ENCODE measurements at places on chromosomes 2 and 18. TPM values are rescaled to one million over a fixed set of nuclear protein-coding genes. Genes with fewer than 3 reads are reported as not detected.

DNA sequence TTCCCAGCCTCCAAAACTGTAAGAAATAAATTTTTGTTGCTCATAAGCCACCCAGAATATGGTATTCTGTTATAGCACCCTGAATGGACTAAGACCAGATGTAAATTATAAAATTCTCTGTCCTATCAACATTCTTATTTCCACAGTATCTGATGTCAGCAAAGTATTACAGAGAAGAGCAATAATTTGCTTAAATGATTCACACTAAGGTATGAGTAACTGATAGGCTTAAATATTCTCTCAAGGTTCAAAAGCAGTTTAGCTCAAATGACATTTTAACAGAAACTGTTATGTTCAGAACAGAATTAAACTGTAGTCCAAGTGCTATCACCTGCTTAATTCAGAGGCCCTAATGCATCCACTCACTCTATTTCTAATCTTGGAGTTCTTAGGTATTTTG is 12.8 kb downstream of the SESTD1 start:
- no peak for DNase-seq

Gene DSEL
- total RNA-seq, result 0.13 TPM

DNA sequence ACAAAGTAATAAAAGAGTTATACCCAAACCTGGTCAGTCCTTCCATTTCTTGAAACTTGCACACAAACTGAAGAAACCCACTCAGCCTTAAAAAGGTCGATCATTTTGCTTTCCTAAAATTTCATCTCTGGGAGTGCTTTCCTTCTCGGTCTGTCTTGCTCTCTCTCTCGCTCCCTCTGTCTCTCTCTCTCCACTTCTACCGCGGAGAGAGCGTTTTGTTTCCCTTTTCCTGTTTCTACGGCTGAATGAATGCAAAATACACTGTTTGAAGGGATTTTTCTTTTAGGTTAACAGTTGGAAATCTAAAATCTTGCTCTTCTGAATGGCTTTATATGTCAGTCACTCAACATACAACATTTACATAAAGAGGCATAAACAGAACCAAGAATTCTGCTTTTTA is 424.2 kb downstream of the TGIF1 start:
- no peak for DNase-seq

Gene ESPNL
- 0.27 TPM for total RNA-seq

Gene NUP35
- 25.1 TPM for total RNA-seq

Gene SGPP2
- total RNA-seq, result 2.8 TPM

Gene DTNA
- 0.41 TPM for total RNA-seq

DNA sequence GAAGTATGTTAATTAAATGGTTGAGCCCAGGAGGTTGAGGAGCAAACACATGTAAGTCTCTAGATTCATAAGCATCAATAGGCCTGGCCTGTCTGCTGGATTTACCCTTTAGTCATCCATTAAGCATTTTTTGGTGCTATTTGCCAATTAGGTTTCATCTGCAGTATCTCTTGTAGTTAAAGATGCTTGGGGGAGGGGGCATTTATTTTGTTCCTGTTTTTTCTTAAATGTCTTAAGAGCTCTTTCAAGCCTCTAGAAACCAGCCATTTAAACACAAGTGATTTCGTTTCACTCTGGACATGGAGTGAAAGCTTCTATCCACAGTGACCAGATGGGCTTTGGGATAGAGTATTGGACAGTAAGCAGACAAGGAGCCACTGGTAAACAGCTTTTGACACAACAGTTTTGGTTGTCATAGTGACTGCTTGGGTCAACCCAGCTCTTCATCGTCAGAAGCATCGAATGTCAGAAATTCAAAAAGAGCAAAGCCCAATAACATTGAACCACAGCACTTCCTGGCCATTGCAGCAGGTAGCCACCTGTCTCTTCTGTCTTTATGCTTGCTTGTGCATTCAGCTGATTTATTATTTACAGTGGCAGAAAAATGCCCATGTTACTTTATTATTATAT is 4.9 kb downstream of the QPCT start:
- no peak for DNase-seq

DNA sequence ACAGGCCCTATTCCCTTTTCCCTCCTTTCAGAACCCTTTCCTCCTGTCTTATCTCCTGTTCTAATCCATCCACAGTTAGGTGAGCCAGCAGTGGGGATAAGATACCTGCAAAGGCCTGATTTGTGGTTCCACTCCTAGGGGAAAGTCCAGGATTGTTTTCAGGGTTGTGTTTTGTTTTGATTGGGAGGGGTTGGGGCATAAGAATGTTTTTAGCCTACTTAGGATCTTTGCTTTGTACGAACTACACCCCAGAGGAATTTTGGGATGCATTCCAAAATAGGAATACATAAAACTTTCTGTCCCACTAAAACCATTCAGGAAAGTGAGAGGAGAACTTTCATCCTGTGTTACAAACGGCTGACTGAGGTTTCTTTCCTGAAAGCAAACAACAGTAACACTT is 150.8 kb upstream of the PGAP1 start:
- no peak for DNase-seq

- DNase-seq, result no peak
Measured at GRCh38 chr2:168035458-168035857, 211.9 kb downstream of the STK39 start.

Gene MAT2A
- 276 TPM for total RNA-seq

DNA sequence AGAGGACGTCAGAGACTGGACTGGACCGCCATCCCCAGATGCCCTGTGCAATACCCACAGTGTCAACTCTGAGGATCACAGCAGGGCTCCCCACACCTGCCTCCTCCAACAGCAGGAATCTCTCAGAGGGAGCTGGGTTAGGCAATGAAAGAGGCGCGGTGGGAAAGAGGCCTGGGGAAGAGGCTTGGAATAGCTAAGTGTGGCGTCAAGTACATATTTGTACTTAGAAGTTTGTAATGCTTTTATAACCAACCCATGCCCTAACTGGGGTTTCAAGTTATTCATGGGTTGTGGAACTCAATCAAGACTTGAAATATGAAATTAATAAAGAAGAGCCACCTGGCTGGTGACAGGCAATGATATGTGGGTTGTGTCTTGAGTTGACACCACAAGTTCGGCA is 28.7 kb downstream of the CYP26B1 start:
- no peak for DNase-seq

DNA sequence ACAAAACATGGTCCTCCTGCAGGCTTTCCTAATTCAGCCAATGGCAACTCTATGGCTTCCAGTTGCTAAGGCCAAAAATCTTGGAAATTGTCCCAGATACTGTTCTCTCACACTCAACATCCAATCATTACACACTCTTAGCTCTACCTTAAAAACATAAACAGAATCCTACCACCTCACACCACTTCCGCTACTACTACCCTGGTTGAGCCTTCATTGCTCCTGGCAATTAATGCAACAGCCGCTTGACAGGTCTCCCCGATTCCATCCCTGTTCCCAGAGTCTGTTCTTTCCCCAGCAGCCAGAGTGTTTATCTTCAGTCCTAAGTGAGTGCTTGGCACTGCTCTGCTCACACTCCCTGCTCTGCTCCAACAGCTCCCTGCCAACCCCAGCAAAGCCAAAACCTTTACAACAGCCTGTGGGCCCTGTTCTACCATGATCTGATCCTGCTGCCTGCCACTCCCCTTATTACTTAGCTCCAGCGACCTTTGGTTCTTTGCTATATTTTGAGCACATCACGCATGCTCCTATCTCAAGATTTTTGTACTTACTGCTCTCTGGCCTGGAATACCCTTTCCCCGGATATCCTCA is 67.5 kb upstream of the AMMECR1L start:
- DNase-seq, result no peak

GRCh38 chr18:58212274-58212673 is 168.2 kb downstream of the NEDD4L start:
- no peak for DNase-seq

- DNase-seq, result no peak
Measured at GRCh38 chr2:95264624-95265023, 9.6 kb upstream of the PROM2 start.

Gene MC2R
- total RNA-seq, result not detected

GRCh38 chr2:181844551-181845290 is 46.8 kb upstream of the ITPRID2 start:
- no peak for DNase-seq

- no peak for DNase-seq
Measured at GRCh38 chr2:55949211-55949610, 25.6 kb upstream of the EFEMP1 start.

DNA sequence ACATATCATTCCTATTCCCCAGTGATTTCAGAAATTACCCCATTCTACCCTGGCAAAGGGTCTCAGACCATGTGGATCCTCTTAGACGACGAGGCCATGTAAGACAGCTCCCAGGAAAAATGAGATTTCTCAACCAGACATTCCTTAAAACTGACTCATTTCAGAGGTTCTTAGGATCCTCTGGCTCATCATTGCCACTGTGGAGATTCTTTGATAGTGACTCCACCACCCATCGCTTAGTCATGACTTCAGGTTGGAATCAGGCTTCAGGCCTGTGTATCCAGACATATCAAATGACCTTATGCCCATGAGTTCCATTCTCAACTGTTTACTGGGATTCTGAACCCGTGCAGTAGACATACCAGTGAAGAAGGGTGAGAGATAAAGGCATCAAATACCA is 245.6 kb upstream of the TCF4 start:
- DNase-seq, result no peak

DNA sequence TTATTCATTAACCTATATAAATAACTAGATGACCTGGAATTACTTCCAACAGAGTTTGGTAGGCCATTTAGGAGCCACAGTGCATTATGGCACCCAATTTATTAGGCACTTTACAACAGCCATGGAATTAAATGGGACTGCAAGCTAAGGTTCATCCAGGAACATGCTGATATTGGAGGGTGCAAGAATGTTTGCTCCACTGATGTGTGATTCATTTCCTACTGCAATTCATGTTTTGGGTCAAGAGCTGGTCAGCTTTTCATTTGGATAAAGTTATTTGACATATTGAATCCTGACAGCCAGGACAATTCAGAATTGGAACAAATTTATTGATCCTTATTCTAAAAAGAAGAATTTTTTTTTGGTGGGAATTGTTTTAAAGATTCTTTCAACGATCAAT is 11.8 kb upstream of the LYPD1 start:
- no peak for DNase-seq

DNA sequence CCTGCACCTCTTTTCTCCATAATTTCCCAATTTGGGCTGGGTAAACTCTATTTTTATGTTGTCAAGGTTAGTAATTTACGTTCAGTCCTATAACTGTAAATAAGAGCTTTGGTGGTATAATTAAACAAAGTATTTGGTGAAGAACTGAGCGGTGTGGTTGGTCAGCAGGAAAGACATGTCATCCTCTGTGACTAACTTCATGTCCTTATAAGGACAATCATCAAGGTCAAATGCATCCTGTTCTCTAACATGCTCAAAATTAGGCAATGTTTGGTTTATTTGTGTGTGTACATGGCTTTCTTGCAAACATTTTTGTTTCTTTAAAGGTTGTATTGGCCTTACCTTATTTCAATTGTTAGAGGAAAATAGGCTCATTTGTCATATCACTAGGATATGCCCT is 121.5 kb upstream of the NABP1 start:
- no peak for DNase-seq

GRCh38 chr2:12440731-12441130 is 276.0 kb upstream of the TRIB2 start:
- DNase-seq, result no peak

DNA sequence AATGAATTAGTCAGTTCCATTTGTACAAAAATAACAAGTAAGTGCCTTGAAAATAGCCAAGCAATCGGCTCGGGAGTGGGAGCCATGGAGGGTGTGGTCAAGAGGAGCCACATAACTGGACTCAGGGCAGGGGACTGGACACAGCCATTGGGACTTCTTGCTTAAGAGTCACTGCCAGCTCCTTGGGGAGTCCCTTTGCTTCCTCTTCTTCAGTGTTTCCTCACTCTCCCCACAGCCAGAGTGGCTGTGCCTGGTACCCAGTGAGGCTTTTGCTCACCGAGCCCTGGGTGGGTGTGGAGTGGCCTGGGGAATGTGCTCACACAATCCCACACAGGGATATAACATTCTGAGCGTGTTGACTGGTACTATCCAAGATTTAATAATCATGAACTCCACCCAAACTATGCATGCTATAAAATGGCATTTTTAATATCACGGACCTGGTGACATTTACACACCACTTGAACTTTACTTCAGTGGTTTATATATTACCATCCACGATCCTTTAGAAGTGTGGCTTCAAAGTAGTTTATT is 94.6 kb downstream of the PTGR3 start:
- no peak for DNase-seq

DNA sequence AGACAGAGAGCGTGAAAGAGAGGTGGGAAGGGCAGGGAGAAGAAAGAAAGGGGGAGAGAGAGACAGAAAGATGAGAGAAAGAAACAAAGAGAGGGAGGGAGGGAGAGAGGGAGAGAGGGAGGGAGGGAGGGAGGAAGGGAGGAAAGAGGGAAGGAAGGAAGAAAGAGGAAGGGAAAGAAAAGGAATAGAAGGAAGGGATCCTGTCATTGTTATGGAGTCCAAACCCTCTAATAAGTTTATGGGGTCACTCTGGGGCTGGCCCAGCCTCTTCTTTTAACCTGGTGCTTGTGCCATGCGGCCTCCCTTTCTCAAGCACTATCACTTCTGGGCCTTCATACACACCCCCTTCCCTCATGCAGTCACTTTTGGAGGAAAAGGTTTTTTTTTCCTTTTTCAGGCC is 58.5 kb downstream of the FAM161A start:
- no peak for DNase-seq

Gene NDC80
- 81.3 TPM for total RNA-seq

DNA sequence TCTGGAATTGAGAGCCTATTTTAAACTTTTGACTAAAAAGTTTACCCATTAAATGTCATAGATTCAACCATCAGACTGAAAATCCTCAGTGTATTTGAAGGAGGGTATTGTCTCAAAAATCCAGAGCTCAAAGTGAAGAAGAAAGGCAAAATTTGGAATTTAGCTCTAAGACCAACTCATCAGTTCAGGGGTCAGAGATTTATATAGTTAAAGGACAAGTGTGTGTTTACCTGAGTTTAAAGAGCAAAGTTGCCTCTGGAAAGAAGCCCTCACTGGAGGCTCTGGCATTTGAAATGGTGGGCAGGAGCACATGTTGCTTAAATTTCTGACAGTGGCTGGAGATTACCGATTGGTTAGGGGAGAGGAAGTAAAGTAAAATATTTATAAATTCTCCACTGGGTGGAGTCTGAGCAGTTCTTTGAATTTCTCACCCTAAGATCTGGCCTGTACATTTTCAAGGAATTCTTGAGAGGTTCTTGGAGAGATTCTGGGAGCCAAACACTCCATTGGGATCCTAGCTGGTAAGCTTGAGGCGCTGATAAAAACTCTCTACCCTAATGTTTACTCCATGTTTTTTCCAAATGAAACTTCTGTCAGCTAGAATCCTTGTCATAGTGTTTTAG is at the start of gene KYNU:
KYNU (plus strand) TSS at position 449 of the 623 bp plus-strand sequence. CDS start 7,704 bp downstream, outside the sequence.
- DNase-seq, result no peak

DNA sequence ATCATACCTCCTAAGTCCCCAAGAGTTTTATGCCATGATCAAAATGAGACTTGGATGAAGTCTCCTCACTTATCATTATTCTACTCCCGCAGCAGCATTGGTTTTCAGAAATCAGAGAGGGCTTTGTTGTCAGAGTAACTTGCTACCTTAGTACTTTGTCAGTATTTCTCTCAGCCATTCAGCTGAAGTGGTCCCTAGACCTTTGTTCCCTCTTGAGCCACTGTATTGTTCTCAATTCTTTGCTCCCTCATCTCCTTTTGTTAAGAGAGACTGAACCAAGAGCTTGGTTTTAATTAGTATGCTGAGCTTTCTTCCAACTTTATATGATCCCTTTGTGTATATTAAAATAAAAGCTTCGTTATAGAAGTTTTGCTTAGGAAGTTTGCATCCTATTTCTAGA is 133.4 kb downstream of the DOCK10 start:
- DNase-seq, result no peak

- no peak for DNase-seq
Measured at GRCh38 chr2:223475901-223476300, 126.3 kb downstream of the SCG2 start.

- DNase-seq, result no peak
Measured at GRCh38 chr18:36469461-36469860, 171.9 kb downstream of the FHOD3 start.

Gene REG3A
- total RNA-seq, result not detected
